Stimulated activated CD4-positive, alpha-beta T cell treated with anti-CD3 and anti-CD28 coated beads, Interleukin-2, amount 100 ng/mL, for 48 hours (primary cell): ENCODE measurements at places on chromosomes 3 and 15.
A peak's percentile ranks its signal among the peaks of the same experiment; 100 is the strongest.

DNA sequence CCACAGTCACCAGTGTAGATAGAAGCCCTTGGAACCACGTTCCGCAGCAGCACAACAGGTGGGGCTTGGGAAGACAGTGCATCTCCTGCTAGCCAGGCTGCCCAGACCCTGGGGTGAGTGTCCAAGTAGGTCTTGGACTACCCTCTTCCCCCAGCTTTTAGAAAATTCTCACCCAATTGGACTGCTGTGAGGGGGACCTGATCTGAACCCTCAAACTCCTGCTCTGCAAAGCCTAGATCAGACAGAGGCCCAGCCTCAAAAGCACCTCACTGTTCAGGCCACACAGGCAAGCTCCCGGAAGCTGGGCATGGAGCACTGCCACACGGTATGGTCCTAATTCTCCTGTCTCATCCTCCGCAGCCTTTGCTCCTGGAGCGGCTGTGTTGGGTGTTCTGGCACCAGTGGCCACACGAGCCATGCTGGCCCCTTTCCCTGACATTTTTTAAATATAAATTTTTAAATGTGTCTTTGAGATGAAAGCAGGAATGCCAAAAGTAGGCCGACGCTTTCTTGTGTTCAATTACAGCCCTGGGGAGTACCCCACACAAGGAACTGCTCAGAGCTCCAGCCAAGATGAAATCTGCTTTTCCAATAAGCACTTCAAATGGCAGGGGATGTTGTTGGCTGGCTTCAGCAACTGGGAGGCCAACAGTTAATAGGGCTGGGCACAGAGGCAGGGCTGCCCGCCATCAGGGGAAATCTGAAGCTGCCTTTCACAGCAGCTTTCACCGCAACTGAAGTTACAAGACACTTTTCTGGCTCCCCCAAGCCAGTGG lies 40.9 kb downstream of the CPN2 start:
- DNase-seq = no peak

DNA sequence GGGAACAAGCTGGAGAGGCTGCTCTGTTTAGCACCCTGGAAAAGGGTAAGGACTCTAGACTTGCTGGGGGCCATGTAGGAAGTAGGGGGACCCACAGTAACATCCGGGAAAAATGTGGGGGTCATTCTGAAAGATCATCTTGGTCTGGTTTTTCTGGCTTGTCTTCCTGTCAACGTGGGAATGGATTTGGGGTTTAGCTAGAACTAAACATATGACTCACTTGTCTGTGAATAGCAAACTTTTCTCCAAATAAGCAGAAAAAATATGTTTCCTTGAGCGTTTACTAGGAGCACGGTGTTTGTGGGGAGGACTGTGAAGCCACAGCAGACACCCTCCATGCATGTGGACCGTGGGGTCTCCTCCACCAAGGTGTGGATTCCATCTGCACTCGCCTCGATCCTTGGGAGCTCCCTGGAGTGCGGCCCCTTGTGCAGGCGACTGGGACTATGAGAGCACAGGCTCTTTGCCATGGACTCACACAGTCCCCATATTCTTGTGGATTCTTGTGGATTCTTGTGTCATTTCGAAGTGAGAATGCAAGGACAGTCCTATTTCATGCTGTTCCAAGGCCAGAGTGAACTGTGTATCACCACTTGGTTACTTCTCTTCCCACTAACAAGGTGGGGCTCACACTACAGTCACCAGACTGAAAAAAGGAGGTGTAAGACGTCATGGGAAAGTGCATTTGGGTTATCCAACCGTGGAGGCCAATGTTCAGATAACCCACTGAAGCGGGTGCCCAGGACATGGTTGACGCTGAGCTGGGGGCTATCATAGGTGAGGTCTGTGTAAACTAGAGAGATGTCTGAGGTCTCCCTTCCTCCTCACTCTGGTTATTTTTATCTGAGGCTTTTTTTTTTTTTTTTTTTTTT lies 25.5 kb downstream of the PGPEP1L start:
- no peak for DNase-seq

DNA sequence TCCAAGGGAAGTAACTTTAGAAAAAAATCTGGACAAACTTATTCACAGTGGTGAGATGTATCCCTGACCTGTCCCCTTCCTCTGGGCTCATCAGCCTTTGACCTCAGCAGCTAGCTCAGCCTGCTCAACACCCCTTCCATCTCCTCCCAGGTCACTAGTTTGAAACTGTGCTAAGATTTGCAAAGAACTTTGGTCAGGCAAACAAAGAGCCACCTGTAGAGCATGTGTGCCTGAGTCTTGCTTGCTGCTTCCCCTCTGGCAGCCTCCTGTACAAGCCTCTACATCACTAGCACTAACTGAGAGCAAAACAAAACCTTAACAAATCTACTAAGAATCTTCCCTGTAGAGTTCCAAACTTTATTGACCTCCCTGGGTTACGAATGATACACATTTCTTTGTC lies 43.9 kb downstream of the NR1I2 start:
- DNase-seq = no peak

- DNase-seq = no peak
These were observed 58.8 kb upstream of the ARL6 start for GRCh38 chr3:97705764-97706163.

DNA sequence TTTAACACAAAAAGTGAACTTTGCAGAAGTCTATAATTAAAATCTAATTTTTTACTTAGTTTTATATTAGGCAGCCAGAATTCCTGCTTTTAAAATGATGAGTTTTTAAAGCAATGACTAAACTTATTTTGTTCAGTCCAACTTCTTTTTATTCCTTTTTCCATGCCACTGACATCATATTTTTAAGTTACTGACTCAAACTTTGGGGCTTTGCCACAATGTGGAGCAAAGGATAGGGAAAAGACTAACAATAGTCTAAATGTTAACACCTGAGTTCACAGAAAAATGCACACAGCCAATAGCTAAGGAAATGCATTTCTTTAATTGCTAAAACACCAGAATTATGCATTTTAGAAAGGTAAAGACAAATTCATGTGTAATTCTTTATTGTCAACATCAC lies 647.6 kb upstream of the DPPA4 start:
- no peak for DNase-seq

GRCh38 chr15:100471933-100472332 lies 56.8 kb downstream of the CERS3 start:
- no peak for DNase-seq

GRCh38 chr3:492586-493316 lies 296.2 kb downstream of the CHL1 start:
- DNase-seq = no peak

GRCh38 chr3:45915518-45916231 lies 27.6 kb upstream of the CXCR6 start:
- peak; percentile 66 for DNase-seq

- DNase-seq = no peak
These were observed 161.2 kb downstream of the MINAR1 start for GRCh38 chr15:79593119-79593869.

DNA sequence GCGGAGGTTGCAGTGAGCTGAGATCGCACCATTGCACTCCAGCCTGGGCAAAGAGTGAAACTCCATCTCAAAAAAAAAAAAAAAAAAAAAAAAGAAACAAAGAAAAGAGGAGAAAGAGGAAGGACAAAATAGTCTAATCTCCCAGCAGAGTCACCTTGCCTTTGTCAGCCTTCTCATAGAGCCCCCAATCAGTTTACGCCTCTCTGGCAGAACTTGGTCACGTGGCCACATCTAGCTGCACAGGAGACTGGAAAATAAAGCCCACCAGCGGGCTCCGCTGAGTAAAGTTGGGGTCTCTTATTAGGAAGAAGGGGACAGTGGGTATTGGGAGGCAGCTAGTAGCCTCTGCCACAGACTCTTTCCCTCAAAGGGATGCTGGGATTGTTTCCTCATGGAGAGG lies 41.9 kb downstream of the USP13 start:
- no peak for DNase-seq

DNA sequence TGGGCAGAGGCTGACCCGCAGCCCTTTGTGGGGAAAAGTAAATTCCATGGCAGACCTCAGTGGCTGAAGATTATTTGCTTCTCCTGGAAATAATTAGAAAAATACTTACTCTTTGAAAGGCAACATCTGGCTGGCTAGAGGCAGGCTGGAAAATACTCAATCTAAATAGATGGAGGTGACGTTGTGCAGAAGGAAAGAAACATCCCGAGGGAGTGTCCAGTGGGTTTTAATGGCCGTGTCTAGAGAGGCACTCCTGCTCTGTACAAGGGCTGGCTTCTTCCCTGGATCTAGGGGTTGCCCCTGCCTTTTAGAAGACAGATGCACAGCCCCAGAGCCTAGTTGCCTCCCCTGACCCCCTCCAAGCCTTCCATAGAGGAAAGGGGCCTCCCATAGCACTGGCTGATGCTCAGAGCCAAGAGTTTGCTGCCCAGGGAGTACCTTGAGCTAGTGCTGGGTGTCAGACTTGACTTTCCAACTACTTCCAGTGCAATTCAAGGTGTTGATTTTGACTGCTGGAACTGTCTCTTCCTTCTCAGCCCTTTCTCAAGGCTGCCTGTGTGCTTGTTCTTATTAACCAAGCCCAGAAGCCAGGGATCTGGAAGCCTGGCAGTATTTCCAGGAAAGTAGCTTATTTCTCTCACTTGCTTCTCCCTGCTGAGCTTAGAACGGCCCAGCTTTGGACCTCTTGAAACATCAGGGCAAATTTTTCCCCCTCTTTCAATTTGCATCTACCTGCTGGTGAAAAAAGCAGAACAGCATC lies 27.4 kb downstream of the CGNL1 start:
- no peak for DNase-seq

DNA sequence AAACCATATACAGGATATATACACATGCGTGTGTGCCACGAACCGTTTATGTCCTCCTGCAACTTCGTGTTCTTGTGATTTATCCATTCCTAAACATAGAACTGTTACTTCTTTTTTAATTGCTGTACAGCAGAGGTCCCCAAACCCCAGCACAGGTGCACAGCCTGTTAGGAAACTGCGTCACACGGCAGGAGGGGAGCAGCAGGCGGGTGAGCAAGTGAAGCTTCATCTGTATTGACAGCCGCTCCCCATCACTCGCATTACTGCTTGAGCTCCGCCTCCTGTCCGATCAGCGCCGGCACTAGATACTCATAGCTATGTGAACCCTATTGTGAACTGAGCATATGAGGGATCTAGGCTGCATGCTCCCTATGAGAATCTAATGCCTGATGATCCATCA lies 34.9 kb upstream of the NRROS start:
- DNase-seq = peak; percentile 41

DNA sequence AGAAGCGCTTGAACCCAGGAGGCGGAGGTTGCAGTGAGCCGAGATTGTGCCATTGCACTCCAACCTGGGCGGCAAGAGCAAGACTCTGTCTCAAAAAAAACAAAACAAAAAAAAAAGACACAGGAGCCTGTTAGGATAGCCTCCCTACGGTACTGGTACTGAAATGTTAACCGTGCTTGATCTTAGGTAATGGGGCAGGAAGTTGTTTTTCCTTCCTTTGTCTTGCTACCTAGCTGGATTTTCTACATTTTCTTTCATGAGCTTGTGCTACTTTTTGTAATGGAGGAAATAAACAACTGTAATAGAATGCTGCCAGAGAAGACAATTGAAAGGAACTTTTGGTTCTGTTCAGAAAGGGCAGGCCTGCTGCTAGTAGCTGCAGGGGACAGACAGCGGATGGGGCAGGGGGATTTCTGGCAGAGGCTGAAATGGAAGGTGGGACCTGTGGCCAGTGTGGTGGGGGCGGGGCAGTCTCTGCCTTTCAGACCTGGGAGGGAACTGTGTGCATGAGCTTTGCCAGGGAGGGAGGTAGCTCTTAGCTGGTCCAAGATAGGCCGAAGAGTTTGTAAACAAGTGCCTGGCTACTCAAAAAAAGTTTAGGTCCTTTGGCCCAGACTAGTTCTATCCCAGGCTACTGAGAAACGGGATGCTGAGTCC lies 49.0 kb upstream of the SEMA4B start:
- DNase-seq = no peak

DNA sequence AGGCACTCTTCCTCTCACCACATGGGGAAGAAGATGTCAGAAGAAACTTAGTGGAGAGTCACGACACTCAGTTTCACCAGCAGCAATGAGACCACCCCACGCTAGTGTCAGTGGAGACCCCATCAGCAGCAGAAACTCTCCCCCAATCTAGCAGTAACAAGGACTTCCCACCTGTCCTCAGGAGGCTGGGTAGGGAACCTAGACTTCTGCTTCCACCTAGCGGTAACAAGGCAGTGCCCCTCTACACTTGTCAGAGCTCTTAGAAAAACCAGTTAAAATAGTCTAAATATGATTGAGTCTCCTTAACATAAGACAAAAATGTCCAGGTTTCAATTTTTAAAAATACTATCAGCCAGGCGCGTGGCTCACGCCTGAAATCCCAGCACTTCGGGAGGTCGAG lies 57.3 kb downstream of the TRAT1 start:
- no peak for DNase-seq

DNA sequence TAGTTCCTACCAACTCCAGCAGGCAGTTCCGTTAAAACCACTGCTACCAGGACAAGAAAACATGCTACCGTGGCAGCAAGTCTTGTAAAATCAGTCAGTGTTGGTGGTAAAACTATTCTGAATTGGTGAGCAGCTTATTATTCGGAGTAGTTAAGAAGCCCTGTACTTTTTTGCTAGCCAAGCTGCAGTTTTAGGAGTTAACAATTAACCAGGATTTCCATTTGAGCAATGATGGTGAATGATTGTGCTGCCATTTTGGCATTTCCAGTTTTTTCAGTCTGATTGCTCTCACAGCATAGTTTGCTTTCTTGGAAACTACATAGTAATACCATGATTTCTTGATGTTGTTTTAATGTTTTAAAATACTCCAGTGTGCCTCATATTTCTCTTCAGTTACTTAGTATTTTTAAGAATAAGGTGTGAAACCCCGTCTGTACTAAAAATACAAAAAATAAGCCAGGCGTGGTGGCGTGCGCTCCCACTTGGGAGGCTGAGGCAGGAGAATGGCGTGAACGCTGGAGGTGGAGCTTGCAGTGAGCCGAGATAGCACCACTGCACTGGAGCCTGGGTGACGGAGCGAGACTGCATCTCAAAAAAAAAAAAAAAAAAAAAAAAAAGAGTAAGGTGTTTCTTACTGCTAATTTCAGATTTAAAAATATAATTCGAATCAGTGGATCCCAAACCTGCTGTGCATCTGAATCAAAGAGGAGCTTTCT lies 43.8 kb upstream of the SCAANT1 start:
- DNase-seq = no peak

- DNase-seq = no peak
These were observed 54.8 kb upstream of the CHRNB4 start for GRCh38 chr15:78695854-78696253.

- DNase-seq = no peak
These were observed 399.1 kb upstream of the TBL1XR1 start for GRCh38 chr3:177596248-177596815.
